ENCODE measurements at places on chromosomes 7 and 10.

GRCh38 chr10:85558533-85558932 lies 808.1 kb downstream of the GRID1 start:
- no peaks in the 10 kb centered on the region for H3K36me3 ChIP-seq
- H3K4me1 ChIP-seq, result no peaks in the 10 kb centered on the region
- no peak overlapping the region for H3K4me3 ChIP-seq
- no peak for DNase-seq

- no peaks in the 10 kb centered on the region for H3K36me3 ChIP-seq
- no peak for DNase-seq
- H3K27me3 ChIP-seq, result no peaks in the 10 kb centered on the region
- H3K4me1 ChIP-seq, result no peaks in the 10 kb centered on the region
- no peak overlapping the region for H3K4me3 ChIP-seq
- H3K27ac ChIP-seq, result no peak overlapping the region
Measured at GRCh38 chr10:30228417-30229036, 120.6 kb downstream of the MTPAP start.

DNA sequence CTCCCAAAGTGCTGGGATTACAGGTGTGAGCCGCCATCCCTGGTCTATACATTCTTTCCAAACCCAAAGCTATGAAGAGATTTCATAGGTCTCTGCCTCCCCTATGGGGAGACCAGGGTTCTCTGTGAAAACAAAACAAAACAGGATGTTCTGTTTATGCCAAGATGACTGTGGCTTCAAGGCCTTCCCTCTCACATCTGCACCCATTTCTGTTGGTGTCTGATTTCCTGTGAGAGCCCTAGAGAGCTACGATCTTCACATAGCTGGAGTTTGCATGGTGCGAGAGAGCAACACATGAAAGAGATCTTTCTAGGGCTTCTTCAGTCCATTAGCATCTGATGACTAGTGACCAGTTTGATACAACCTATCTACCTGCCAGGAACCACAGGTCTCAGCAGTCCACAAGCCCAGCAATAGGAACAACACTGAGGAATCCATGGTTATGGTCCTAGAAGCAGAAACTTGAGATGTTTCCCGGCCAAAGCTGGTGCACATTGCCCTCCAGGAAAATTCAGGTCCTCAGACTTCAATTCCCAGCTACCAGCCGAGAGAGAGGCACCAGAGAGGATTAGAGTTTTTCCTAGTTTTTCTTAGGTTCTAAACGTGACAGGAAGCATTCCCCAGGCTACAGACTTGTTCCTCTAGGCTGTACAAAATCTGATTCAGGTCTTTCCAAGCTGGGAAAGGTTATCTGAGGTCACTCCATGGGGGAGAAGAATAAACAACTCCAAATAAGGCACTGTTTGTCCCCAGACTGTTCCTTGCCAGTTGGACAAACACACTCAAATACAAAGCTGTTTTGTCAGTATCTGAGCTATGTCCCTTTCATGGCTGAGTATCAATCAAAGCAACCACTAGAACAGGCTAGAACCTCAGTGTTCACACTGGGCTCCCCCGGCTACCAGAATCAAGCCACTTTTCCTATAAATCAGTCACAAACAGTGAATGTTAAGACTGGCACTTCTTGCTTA lies 259.7 kb downstream of the CALN1 start:
- H3K4me3 ChIP-seq, result no peak overlapping the region
- no peaks in the 10 kb centered on the region for H3K36me3 ChIP-seq
- H3K4me1 ChIP-seq, result no peaks in the 10 kb centered on the region
- no peak overlapping the region for H3K27ac ChIP-seq
- no peak for DNase-seq

- no peak overlapping the region for H3K4me3 ChIP-seq
- peaks cover 8% of the 10 kb centered on the region for H3K4me1 ChIP-seq
- no peaks in the 10 kb centered on the region for H3K36me3 ChIP-seq
- no peak overlapping the region for H3K27ac ChIP-seq
- H3K27me3 ChIP-seq, result no peaks in the 10 kb centered on the region
Measured at GRCh38 chr10:109993551-109994330, 14.0 kb upstream of the ADD3 start.

DNA sequence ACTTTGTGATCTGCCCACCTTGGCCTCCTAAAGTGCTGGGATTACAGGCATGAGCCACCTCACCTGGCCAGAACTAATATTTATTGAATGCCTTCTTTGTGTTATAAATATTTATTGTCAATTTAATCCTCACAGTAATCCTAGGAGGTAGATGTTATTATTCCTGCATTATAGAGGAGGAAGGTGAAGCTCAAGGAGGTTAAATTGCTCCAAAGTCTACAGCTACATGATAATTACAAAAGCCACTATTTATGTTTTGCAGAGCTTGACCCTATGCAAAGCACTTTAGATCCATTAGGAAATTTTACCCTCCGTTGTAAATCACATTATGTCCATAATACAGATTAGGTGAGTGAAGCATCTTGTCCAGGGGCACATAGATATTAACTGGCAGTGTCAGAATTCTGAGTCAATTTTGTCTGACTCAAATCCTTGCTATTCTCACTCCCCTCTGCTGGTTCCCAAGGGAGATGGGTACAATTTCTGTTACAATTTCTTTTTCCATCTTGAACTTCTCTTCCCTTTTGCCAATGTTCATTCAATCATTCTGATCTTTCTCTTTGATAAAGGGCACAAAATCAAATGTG lies 25.7 kb upstream of the CDK14 start:
- no peaks in the 10 kb centered on the region for H3K4me1 ChIP-seq
- no peaks in the 10 kb centered on the region for H3K36me3 ChIP-seq
- no peaks in the 10 kb centered on the region for H3K27me3 ChIP-seq
- no peak overlapping the region for H3K4me3 ChIP-seq
- no peak for DNase-seq
- no peak overlapping the region for H3K27ac ChIP-seq

- no peak for DNase-seq
- H3K27ac ChIP-seq, result no peak overlapping the region
- peaks cover 8% of the 10 kb centered on the region for H3K4me1 ChIP-seq
- H3K36me3 ChIP-seq, result no peaks in the 10 kb centered on the region
Measured at GRCh38 chr7:117087639-117088396, 134.5 kb downstream of the ST7 start.
